Activated CD8-positive, alpha-beta memory T cell treated with anti-CD3 and anti-CD28 coated beads, Interleukin-2, amount 50 U/mL, for 4 hours (primary cell): ENCODE measurements at places on chromosomes 13 and 19.

DNA sequence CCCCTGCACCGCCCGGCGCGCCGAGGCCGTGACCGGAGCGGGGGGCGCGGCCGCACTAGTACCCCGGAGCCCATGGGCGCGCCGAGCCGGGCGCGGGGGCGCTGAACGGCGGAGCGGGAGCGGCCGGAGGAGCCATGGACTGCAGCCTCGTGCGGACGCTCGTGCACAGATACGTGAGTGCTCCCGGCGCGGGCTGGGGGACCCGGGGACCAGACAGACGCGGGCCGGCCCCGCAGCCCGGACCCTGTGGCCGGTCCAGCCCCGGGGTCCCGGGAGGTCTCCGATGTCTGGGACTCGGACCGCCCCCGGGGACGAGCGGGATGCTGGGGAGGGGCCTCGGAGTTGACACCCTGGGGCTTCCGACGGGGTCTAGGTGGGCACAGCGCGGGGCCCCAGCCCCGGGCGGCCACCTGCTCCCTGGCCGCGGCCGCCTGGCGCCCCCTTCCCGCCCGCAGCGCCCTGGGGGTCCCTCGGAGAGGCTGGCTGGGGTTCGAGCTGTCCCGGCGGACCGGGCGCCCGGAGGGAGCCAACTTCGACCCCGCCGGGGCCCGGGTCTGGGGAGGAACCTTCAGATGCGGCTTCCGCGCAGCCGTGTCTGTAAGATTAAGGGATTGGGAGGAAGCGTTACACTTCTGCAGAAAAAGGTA, 568 bp downstream of the ATP11A start:
- no peak for DNase-seq

DNA sequence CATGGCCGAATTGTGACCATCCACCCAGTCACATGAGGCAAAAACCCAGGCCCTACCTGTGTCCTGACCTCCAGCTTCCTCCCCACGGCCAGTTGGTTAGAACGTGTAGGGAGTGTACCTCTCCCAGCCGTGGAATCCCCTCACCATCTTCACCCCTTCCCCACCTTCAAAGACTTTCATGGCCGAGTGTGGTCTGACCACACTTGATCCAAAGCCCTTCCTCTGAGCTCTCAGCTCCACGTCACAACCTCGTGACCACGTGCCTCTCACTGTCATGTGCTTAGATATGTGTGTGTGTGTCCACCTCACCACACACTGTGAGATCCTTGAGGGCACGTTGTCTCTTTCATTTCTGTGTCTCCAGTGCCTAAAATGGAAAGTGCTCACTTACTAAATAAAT, 48.6 kb upstream of the UBE2L5 start:
- no peak for DNase-seq

- no peak for DNase-seq
These were observed 39.3 kb downstream of the CEACAM1 start for GRCh38 chr19:42488783-42489521.

- DNase-seq: no peak
These were observed at the start of gene CYSLTR2 for GRCh38 chr13:48653472-48653939. TSS of gene CYSLTR2 (plus strand) at chr13:48653929. CDS start at chr13:48706818, 52,889 bp downstream.

DNA sequence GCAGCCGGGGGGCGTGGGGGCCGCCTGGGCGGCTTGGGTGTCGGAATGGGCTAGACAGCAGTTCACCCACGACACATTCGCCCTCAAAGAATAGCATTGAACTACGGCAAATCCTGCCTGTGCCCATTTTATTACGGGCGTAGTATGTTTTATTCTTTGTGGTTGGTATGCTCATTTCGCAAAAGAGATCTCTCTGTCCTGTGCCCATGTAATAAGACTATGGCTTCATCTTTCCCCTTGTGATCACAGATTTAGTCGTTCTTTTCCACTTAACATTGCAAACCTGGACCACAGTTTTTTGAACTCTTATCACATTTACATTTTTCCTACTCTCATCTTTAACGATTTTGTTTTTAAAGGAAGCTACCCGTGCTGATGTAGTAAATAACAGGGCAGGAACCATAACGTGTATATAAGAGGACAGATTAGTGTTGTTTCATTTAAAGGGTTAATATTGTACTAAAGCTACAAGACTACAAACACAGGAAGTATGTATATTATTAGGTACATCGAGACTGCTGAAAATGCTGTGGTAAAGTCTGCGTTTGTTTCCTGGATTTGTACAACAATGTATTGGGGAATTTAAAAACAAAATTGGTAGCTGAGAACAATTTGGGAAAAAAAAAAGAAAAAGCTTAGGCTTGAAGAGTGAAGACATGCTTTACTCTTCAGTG, 3.2 kb upstream of the MYCBP2 start:
- DNase-seq: no peak

DNA sequence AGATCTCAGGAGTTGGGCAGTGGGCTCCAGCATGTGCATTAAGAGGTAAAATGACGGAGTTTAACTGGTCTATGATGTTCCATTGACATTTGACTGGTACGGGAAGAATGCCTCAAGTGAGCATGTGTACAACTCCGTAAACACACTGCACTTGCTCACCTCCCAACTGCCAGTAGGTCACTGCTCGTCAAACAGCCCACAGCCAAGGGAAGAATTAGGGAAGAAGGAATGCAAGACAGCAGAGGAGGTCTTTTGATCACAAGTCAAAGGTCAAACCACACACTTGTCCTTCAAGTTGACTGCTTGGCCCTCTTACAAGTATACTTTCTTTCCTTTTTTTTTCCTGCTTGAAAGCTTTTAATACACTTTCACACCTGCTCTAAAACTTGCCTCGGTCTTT, 236.7 kb downstream of the B3GLCT start:
- no peak for DNase-seq

- DNase-seq: peak; percentile 79
These were observed 7.7 kb downstream of the PNMA8B start for GRCh38 chr19:46487802-46488445.
